Endothelial cell of coronary artery (primary cell): ENCODE measurements at places on chromosomes 2 and 18. TPM values are rescaled to one million over a fixed set of nuclear protein-coding genes. Genes with fewer than 3 reads are reported as not detected.

The MEP1B gene
- 0.19 TPM in 1 of 2 replicates, not detected in the other for total RNA-seq

The FHOD3 gene
- total RNA-seq = 0.94 and 4.0 TPM in 2 replicates

The FSHR gene
- not detected in 2 replicates for total RNA-seq

The FARP2 gene
- total RNA-seq = 32.0 and 39.8 TPM in 2 replicates

The SPAST gene
- 23.9 and 28.9 TPM in 2 replicates for total RNA-seq

The CHRNA1 gene
- total RNA-seq = 0.09 and 0.27 TPM in 2 replicates

The NGEF gene
- total RNA-seq = 0.09 and 1.5 TPM in 2 replicates

The CYTIP gene
- not detected in 2 replicates for total RNA-seq

The INO80B gene
- 8.5 and 15.2 TPM in 2 replicates for total RNA-seq

The PJVK gene
- total RNA-seq = 0.54 and 0.66 TPM in 2 replicates

The CDCA7 gene
- 5.7 and 7.1 TPM in 2 replicates for total RNA-seq

The DYSF gene
- 87.3 and 142 TPM in 2 replicates for total RNA-seq

The MOGAT1 gene
- not detected in 2 replicates for total RNA-seq

The LCT gene
- not detected in 2 replicates for total RNA-seq

The PEX13 gene
- 28.9 and 30.3 TPM in 2 replicates for total RNA-seq

The MC2R gene
- total RNA-seq = not detected in 2 replicates

The DQX1 gene
- total RNA-seq = 0.09 TPM in 1 of 2 replicates, not detected in the other

The LONRF2 gene
- total RNA-seq = under 0.01 TPM in 2 replicates

The CCBE1 gene
- total RNA-seq = 1.5 and 5.7 TPM in 2 replicates

The TMEM247 gene
- not detected in 2 replicates for total RNA-seq

The SLC11A1 gene
- under 0.01 and 0.19 TPM in 2 replicates for total RNA-seq
